ENCODE measurements at places on chromosomes 3 and 15.

GRCh38 chr3:175792245-175792644 is 933.1 kb downstream of the NAALADL2 start:
- DNase-seq = no peak

- no peak for DNase-seq
Measured at GRCh38 chr3:121885386-121885785, 8.8 kb upstream of the SLC15A2 start.

- peak; percentile 22 for DNase-seq
Measured at GRCh38 chr3:32177702-32178198, 60.7 kb upstream of the CMTM8 start.

DNA sequence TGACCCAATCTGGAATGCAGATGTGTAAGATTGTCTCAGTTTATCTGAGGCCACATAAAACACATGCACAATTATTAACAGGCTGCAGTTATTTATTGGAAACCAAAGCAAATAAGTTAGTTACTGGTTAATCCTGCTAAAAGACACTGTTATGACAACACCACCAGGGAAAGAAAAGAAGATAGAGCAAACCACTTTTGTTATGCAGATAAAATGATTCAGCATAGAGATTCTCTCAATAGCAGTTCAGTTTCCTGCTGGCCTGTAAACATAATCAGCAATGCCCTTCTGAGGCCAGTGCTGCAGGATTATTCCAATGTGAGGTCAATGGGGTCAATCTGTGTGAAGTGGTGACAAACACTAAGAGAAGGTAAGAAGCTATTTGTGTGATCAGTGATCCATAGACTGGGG is 244.4 kb downstream of the ZBTB20 start:
- DNase-seq = no peak

- DNase-seq = no peak
Measured at GRCh38 chr3:180633722-180634121, 31.8 kb downstream of the TTC14 start.

DNA sequence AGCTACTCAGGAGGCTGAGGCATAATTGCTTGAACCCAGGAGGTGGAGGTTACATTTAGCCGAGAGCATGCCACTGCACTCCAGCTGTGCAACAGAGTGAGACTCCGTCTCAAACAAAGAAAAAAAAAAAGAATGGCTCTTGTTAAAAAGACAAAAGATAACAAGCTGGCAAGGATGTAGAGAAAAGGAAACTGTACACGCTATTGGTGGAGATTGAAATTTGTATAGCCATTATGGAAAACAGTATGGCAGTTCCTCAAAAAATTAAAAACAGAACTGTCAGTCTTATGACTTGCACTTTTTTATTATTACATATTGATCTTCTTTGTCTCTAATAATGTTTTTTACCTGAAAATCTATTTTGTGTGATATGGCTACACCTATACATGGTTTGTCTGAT is 41.9 kb downstream of the MEX3B start:
- no peak for DNase-seq

DNA sequence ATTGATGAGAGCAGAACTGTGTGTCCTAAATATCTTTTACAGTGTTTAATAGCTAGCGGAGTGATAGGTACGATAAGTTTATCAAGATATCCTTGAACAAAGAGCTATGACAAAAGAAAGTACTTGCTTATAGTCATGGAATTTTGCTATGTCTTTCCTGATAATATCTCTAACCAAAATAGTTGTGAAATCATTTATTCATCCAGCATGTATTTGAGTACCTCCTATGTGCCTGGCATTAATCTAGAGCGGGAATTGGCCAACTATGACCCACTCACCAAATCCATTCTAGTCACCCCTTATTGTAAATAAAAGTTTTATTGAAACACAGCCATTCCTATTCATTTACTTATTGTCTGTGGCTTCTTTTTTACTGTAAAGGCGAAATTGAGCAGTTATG is 46.6 kb downstream of the ZFAND6 start:
- no peak for DNase-seq

- DNase-seq = no peak
Measured at GRCh38 chr15:32959077-32959476, 235.4 kb downstream of the FMN1 start.

GRCh38 chr3:177085794-177086193 is 111.5 kb downstream of the TBL1XR1 start:
- no peak for DNase-seq

GRCh38 chr15:41919954-41920538 is 26.2 kb upstream of the SPTBN5 start:
- DNase-seq = no peak

DNA sequence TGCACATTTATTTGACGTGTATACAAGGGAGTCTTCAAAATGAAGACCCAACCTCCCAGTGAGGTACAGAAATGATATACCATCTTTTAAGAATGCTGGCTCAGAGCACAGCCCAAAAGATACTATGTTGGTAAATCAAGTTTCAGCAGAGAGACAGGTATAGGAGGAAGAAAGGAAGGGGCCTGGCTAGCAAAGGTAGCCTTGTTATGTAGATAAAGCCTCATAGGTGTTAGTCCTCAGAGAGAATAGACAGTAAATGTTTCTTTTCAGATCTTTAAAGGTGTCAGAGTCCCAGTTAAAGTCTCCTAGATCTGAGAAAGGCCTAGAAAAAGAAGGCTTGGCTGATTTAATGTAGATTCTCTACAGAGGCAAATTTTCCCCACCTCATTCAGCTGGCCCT is 213.8 kb downstream of the SI start:
- DNase-seq = no peak

DNA sequence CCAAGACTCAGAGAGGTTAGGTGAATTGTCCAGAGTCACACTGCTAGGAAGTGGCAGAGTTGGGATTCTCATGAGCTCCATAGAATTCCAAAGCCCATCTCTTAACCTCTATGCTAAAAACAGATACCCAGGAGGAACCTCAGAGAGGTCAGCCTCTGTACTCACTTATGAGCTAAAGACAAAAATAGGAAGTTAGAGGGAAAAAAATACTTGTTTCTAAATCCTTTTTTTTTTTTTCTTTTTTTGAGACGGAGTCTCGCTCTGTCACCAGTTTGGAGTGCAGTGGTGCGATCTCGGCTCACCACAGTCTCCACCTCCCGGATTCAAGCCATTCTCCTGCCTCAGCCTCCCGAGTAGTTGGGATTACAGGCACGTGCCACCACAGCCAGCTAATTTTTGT is 31.4 kb downstream of the FSD2 start:
- DNase-seq = no peak

- DNase-seq = no peak
Measured at GRCh38 chr3:13785351-13785750, 94.5 kb downstream of the WNT7A start.

GRCh38 chr3:80733522-80734176 is 965.9 kb upstream of the ROBO1 start:
- DNase-seq = no peak

- no peak for DNase-seq
Measured at GRCh38 chr15:97875025-97875512, 85.4 kb upstream of the ARRDC4 start.

- no peak for DNase-seq
Measured at GRCh38 chr15:29888646-29889045, 66.4 kb upstream of the TJP1 start.

GRCh38 chr3:81242871-81243270 is 518.6 kb downstream of the GBE1 start:
- no peak for DNase-seq

DNA sequence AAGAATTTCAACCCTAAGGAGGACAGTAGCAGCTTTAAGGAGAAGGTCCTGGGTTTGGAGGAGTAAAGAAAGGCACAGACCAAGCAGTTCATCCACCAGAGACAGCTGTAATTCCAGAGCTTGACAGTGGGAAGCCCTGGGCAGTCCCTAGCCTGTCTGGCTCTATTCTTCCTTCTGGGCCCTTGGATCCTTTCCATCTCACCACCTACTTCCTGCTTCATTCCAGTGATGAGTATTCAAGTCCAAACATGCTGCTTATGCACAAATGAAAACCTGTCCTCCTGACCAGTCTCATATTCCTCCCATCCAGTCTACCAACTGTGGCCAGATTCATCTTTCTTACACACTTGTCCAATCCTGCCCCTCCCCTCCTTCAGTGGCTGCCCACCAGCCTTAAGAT is 171.4 kb downstream of the CNTN3 start:
- DNase-seq = no peak

- no peak for DNase-seq
Measured at GRCh38 chr3:84789961-84790360, 168.8 kb upstream of the CADM2 start.

DNA sequence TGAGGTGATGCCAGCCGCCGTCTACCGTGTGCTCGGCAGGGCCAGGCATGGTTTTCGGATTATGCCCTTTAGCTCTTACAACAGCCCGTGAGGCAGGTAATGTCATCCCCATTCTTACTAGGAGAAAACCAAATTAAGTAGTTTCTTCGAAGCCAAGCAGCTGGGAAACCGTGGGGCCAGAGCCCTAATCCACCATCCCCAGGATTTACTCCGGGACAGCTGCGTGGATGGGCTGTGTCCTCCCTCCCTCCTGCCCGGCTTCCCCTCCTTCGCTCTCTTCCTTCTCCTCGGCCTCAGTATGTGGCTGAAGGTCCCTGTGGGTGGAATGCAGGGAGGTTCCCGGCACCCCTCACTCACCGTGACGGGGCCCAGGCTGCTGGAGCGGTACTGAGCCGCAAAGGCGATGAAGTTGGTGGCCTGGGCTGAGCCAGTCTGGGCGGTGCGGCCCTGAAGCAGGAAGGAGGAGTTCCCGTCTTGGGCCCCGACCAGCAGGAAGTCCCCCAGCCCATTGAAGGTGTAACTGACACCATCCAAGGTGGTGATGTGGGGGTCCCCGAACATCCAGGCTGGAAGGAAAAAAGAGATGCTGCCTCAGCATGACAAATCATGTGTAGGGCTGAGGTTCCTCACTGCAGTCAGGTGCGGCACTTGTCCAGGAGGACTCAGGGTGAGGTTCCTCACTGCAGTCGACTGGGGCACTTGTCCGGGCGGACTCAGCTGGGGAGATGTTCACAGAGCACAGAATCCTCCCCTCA is 42.5 kb downstream of the MUC20 start:
- no peak for DNase-seq

DNA sequence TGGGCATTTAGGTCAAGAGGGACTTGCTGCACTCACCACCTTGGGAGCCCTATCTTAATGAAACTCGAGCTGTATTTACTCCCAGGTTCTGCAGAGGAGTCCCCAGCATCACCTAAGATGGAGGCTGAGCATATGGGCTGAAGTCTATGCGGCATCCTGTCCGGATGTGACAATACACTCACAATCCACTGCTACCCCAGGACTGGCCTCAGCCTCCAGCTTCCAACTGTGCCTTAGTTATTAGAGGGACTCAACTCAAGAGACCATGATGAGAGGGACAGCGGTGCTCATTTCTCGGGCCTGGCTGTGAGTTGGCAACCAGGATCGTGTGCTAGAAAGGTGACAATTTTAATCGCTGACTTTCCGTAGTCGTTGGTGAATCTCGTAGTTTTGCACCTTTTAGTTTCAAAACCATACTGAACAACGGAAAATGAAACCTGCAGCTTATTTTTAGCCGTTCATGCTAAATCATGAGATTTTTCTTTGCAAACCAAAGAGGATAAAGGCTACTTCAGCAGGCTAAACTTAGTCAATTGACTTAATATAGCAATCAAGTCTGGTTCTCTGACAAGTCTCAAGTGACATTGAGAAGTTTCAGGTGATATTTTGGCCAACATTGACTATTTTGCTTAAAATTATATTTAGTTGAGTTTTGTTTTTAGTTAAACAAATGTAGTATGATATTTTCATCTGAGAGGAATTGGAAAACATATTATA is 11.1 kb downstream of the ZBTB38 start:
- DNase-seq = no peak

Data from stimulated activated CD4-positive, alpha-beta T cell treated with anti-CD3 and anti-CD28 coated beads, Interleukin-12 subunit alpha, Interleukin-12 subunit beta, amount 100 ng/mL, for 48 hours (primary cell).